IPS DF 6.9 (cell line): ENCODE measurements at places on chromosomes 3 and 15.

DNA sequence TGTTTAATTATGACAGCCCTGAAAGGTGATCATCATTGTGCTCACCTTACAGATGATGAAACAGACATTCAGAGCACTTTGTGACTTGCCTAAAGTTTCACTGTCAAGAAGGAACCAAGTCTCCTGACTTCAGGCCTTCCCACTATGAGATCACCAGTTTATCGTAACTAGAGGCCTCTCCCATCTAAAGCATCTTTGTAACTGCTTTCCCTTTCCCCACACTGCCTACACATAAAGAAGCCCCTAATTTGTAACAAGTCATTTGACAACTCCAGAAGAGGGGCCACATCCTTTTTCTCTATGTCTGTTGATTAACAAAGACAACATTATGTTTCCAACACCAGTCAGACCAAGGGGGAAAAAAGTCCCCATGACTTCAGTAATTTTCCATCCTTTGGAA, 1.1 kb downstream of the KLHL6 start:
- DNase-seq: no peak

DNA sequence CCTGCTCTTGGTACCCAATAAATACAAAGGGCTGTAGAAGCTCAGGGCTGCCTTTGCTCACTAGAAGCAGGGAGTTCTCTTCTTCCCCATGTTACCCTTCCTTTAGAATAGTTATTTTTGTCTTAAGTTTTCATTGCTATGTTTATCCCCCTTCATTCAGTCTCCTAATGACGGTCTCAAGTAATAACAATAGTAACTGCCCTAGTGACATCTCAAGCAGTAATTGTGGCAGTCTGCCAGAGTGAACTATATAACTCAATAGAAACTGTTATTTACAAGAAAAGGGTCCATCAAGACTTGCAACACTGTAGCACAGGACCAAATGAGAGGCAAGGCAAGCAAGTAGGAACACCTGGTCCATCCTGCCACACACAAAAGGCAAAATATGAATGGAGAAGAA, 32.5 kb upstream of the SIN3A start:
- DNase-seq: no peak

GRCh38 chr15:50107591-50108408, 11.2 kb downstream of the ATP8B4 start:
- no peak for DNase-seq

GRCh38 chr15:70382762-70383458, 285.2 kb upstream of the TLE3 start:
- DNase-seq: no peak

DNA sequence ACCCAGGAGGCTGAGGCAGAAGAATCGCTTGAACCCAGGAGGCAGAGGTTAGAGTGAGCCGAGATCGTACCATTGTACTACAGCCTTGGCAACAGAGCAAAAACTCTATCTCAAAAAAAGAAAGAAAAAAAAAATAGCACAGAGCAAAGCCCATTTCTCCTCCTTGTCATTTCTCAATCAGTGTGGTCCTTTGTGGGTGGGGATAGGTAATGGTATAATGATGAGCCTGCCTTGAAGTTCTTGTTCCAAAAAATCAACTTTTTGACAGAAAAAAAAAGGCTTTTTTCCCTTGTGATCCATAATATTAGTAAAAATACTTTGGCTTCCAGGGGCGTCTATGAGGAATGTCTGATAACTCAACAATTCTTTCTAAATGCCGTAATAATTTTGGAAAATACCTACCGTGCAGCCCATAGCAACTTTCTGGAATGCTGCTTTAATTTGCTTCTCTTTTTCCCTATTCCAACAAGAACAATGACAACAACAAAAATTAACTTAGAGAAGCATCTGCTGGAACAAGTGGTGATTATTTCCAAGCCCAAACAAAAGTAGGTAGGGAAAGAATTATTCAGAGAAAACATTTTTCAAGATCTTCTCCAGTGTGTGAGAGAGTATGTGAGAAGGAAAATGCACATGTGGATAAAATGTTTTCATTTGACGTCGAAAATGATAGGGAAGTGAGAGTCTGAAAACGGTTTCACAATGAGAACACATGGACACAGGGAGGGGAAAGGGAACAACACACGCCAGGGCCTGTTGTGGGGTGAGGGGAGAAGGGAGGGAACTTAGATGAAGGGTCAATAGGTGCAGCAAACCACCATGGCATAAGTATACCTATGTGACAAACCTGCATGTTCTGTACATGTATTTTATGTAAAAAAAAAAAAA, 337.8 kb downstream of the RBMS3 start:
- no peak for DNase-seq

DNA sequence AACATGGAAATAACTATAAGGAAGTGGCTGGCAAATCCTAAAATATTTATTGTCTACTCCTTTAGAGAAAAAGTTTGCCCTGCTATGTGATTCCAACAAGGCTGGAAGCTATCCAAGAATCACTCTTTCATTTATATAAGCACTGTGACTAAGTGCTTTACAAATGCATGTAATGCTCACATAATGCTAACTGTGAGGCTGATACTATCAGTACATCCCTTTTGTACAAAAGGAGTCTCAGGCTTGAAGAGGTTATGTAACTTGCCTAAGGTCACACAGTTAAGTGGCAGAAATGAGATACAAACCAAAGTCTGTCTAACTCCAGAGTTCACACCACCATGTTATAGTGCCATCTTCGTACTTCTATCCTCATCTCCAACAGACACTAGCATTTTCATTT, 17.0 kb downstream of the TOPBP1 start:
- DNase-seq: no peak

DNA sequence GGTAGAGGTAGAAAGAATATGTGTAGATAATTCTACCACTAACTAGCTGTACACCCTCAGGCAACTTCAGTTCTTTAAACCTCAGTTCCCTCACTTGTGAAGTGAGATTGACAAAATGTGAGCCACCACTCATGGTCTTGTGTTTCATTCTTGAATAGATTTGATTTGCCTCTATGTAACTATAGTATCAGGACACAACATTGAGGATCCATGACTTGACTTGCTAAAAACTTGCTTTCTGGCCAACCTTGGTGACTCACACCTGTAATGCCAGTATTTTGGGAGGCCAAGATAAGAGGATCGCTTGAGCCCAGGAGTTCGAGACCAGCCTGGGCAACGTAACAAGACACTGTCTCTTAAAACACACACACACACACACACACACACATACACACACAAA, 115.8 kb upstream of the FLNB start:
- no peak for DNase-seq

DNA sequence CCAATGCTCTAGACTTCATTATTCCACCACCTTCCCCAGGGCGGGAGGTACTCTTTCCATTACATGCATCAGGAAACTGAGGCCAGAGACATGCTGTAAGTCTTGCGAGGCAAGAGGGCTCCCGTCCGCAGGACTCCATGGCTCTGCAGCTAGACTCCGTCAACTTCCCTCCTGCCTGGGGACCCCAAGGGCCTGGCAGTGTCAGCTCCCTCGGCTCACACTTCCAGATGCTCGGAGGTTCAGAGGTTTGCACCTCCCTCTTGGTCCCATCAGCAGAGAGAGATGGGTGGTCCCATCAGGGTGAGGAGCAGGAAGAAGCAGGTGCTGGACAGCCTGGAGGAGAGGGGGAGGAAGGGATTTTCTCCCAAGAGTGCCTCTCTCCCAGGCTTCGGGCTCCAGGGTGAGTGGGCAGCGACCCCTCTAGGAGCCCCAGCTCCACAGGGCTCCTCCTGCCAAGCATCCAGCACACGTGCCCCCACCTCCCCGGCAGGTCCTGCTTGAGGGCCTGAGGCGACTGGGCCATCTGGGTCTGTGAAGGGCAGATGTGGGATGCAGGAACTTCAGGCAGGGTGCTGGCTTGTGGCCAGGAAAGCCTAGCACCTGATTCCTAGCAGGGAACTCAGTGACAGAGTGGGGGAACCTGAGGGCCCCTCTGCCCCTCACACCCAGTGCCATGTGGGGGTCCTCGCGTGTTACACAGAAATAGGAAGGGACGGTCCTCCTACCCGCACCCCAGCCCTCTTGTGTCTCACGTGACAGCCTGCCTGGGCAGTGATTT, 9.3 kb downstream of the PAK6 start:
- DNase-seq: no peak

DNA sequence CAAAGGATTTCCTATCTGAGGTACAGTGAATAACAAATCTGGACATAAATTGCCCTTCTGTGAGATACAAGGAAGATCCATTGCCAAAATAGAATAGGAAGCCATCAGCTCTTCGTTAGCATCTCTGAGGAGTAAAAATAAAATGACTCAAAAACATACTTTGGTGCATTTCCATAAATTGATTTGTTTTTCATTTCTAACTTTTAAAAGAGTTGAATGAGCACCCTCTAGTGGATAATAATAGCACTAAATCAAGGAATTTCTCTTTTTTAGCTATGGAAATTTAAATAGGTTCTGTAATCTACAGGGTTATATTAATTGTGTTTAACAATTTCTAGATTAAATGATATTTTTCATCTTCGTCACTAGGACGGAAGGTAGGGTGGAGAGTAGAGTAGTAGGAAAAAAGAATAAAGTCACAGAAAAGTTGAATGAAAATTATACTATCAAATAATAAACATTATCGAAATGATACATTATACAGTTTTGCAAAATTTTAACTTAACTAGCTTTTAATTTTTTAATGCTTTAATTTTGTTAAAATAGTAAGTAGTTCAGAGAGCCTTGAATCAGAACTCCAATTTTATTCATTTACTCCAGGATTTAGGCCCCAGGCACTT, 6.4 kb downstream of the NSUN3 start:
- no peak for DNase-seq

GRCh38 chr3:172553526-172554252, 30.5 kb upstream of the TNFSF10 start:
- DNase-seq: no peak

- no peak for DNase-seq
Observed at GRCh38 chr3:171384101-171384891, 75.9 kb downstream of the TNIK start.

DNA sequence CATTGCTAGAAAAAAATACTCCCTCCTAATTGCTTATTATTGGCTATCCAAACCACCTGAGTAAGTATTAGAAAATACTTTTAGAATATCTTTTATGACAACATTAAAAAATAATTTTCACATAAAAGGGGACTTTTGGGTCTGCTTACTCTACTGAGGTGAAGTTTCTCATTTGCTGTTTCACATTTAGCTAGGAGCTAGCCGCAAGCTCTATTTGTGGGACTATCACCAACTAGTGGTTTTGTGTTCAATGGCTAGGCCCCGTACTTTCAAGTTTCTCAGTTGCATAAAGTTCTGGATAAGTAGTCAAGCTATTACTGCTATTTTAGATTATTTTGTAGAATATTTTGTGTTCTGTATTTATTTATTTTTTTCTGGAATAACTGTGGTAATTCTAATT, 244.2 kb upstream of the SLITRK3 start:
- no peak for DNase-seq

- DNase-seq: no peak
Observed at GRCh38 chr15:96058103-96058851, 272.2 kb upstream of the NR2F2 start.

- DNase-seq: no peak
Observed at GRCh38 chr3:147415874-147416273, 6.7 kb downstream of the ZIC1 start.

- DNase-seq: no peak
Observed at GRCh38 chr15:37002041-37002672, 98.2 kb downstream of the MEIS2 start.

DNA sequence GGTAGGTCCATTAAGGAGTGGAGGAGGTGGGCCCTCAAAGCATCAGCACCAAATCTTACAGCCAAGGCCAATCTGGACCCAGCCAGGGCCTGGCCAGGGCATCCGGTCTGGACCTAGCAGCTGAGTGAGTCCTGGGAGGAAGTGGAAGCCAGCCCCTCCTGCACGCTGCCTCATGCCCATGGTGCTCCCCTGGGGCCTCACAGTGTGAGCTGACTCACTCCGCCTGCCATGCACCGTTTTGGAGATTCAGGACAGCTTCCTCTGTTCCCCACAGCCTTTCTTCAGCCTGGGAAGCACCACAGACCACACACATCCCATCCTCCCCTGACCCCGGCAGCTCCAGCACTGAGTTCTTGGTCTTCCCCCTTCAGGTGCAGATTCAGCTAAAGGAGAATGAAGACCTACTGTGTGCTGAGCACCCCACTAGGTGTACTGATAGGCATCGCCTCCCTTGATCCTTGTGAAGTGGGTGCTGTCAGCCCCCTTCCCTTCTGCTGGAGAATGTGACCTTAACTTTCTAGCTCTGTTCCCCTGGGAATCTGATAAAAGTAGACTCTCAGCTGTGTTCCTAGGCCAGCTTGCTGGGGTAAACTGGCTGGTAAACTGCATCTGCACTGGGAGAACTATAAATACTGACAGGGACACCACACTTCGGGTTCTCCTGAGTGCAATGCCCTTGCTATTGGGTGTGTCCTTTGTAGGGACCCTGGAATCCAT, 36.8 kb upstream of the SEC13 start:
- no peak for DNase-seq

DNA sequence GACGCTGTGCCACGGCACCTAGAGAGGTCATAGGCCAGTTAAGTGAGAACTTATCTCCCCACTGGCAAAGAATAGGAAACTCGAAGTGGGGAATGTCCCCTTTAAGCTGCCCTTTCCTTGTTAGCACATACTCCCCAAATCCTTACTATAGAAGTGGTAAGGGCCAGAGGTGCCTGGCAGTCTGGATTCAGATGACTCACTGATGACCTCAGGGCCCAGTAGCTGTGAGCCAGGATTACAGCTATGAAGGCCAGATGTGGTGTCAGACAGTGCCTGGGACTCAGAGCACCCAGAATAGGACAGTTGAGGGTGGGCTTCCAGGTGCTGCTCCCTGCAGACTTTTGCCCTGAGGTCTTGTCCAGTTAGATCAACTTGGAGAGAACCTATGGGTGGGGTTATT, 37.7 kb downstream of the PDIA5 start:
- no peak for DNase-seq

DNA sequence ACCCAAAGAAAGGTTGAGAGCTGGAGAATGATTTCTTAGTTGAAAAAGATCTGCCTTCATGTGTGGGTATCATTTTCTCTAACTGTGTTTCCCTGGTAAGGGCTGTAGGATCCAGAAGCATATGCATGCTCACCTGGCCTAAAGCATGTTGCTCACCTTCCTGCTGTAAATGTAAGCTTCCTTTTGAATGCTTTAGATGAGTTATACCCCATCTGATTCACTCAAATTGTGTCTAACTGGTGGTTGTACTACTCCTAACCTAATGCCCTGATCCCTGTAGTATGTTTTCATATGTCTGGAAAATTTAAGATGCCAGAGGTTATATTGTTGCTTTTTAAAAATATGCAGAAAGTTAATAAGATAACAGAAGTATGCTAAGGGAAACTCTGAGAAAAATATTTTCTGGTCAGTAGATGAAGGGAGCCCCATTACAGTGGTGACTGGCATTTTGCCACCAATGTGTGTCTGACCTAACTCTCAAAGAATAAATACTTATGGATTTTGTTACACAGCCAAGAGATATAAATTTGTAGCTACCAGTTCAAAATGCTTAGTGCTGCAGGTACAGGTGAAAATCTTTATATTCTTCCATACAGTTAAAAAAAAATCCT, 7.7 kb downstream of the FILIP1L start:
- DNase-seq: no peak

GRCh38 chr3:190973771-190974170, 111.3 kb upstream of the GMNC start:
- no peak for DNase-seq

GRCh38 chr3:115638991-115639390, 15.7 kb downstream of the GAP43 start:
- no peak for DNase-seq

GRCh38 chr15:67401336-67401735, 119.6 kb upstream of the C15orf61 start:
- no peak for DNase-seq

GRCh38 chr3:127220497-127220896, 27.6 kb downstream of the PRR23E start:
- no peak for DNase-seq
